ENCODE measurements at places on chromosomes 3 and 15.

- DNase-seq = no peak
Measured at GRCh38 chr3:99858469-99858868, 40.8 kb downstream of the CMSS1 start.

DNA sequence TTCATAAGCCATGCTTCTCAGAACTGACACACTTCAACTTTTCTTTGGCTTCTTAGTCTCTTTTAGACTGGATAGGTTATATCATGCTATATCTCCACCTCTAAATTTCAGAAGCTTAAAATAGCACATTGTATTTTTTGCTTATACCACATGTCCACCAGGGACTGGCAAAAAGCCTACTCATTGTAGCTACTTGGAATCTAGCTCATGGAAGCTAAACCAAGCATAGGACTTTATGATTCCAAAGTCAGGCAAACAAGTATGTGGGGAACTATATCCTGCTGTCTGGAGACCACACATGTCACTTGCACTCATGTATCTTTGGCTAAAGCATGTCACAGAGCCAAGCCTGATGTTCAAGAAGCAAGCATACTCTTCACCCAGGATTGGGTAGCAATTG is 245.0 kb upstream of the RASGRP1 start:
- DNase-seq = no peak

- DNase-seq = no peak
Measured at GRCh38 chr3:45109771-45110508, 36.2 kb downstream of the CDCP1 start.

DNA sequence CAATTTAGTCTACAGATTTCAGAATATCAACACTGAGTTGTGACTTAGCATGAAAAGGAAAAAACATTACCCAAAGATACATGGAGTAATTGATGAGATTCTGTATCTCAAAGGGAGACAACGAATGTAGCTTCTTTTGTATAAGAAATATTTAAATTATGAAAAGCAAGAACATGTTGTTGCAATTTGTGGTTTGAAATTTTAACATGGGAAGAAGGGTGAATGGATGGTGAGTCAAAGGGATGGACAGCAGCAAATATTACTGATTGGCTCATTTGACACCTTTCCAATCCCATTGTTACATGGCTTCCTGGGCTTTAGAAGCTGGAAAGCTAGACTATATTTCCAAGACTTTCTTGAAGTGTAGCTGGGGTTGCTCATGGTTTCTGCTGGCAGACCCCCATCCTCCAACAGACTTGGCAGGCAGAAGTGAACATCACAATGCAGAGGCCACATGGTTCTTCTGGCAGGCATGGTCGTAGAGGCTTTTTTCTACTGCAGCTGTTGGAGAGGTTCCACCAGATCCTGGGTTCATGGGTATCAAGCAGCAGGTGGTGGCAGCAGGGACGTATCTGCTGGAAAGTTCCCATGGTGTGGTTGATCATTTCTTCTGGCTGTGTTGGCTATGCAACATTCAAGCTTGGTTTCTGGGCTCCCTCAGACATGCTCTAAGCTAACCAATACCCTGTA is 47.2 kb upstream of the KPNA4 start:
- no peak for DNase-seq

DNA sequence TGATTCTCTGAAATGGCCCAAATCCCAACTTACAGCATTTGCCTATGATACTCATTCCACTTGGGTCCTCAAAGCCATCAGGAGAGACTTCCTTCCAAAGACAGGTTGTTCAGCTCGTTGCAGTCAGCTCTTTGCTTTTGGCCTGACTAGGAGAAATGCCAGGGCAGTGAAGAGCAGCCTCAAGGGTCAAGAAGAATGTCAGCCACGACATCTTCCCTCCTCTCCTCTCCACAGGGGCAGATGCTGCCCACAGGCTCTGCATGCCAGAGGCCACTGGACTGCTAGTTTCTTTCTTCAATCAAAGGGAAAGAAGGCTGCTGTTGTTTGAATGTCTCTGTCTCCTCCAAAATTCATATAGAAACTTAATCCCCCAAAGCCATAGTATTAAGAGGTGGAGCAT is 201.7 kb upstream of the PFN2 start:
- DNase-seq = no peak

DNA sequence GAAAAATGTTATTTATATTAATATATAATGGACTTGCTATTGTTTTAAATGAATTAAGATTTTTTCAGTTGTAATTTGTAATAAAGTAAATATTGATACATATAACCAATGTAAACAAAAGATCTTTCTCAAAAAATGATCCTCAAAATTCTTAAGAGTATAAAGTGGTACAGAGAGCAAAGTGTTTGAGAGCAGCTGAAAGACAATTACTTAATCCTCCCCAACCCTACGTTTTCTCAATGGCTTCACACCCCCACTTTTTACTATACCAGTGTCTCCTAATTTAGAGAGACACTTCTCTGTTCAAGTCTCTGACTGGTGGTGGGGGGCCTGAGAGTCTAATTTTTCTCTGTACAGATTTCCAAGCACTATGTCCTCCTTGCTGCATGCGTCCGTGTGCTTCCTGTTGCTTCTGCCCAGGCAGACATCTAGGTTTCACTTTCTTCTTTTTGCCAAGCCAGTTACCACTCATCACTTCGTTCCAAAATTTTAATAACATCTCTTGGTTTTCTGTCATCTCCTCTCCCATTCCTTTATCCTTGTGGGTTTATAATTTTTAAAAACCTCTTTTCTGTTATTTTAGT is 276.3 kb upstream of the DNAJC19 start:
- DNase-seq = peak; percentile 6

- DNase-seq = no peak
Measured at GRCh38 chr3:74542441-74542840, 72.0 kb downstream of the CNTN3 start.

- no peak for DNase-seq
Measured at GRCh38 chr3:106837616-106838015, 539.6 kb upstream of the CCDC54 start.

DNA sequence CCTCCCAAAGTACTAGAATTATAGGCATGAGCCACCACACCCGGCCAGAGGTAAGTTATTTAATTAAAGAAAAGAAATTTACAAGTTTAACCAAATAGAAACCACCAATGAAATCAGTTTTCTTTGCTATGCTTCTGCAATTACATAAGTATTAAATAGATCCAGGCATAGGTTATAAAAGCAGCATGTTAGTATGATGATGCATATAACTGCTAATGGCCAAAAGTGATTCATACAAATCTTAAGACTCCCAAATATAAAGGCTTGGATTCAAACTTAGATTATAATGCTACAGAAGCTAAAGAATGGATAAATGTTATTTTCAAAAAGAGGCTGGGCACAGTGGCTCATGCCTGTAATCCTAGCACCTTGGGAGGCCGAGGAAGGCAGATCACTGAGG is 32.8 kb upstream of the HDC start:
- DNase-seq = no peak

DNA sequence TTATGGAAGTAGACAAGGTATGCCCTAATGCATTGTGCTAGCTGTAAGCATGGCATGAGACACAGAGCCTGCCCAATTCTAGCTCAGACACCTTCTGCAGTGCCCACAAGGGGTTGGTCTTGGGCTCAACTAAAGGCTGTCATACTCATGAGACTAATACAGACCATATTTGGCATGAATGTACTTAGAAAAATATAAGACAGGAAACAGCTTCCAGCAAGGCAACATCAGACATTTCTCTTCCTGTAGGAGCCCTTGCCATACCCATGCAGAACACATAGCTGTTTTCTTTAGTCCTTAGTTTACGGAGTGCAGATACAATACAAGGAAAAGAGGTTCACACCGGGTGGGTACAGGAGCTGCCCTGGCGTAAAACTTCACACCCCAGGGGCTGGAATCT is 30.5 kb upstream of the NR1I2 start:
- DNase-seq = peak; percentile 93

DNA sequence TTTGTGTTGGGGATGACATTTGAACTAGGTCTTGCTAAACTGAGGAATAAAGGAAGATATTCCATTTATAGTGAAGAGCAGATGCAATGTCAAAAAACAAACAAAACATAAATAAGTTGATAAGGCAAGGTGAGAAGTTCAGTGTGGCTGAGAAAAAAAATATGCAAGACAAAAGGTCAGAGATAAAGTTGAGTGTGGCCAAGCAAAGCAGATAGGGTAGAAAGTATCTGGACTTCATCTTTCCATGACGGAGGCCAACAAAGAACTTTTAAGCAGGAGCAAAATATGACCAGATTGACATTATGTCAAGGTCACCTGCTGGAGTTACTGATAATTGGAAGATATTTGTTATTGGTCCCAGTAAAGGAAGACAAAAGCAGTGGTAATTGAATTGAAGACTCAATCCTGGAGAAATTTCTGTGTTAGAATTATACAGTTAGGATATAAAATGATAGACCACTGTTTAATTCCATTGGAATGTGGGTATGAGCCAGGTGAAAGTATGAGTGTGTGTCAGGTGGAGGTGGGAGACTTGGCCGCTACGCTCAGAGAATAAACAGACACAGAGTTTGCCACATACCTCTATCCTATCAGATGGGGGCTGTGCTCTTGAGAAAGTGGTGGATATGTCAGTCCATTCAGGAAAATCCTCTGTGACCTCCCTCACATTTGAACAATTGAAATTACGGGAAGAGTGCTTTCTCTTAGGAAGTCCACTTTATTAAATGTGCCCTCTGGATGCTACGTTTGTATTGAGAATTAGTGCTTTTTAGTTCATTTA is 28.1 kb downstream of the ADIPOQ start:
- DNase-seq = peak; percentile 74

All from endothelial cell of umbilical vein (primary cell).